ENCODE measurements at places on chromosomes 12 and 14.
A peak's percentile ranks its signal among the peaks of the same experiment; 100 is the strongest.

DNA sequence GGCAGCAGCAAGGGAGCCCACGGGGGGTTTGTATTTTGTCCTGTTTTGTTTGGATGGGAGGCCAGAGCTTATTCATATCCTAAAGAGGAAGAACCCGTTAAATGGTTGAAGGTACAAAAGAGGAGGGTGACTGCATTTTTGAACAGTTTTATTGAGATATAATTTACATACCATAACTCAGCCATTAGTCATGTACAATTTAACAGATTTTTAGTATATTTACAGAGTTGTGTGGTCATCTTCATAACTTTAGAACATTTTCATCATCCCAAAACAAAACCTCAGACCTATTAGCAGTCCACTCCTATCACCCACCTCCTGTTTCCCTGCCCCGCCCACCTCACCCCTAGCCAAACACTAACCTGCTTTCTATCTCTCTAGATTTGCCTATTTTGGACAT is 12.6 kb downstream of the NRDE2 start:
- DNase-seq: no peak

DNA sequence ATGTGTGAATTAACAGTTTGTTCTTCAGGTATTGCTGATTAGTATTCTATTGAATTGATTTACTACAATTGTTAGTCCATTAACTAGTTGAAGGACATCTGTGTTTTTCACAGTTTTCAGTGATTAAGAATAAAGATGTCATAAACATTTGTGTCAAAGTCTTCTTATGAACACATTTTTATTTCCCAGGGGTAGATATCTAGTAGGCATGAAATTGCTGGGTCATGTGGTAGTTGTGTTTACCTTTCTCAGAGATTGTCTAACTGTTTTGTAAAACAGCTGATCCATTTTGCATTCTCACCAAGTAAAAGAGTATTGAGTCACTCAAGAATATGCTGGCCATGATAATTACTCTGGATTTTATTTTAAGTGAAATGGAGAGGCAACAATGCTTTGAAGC is 1145.3 kb downstream of the FSCB start:
- no peak for DNase-seq

DNA sequence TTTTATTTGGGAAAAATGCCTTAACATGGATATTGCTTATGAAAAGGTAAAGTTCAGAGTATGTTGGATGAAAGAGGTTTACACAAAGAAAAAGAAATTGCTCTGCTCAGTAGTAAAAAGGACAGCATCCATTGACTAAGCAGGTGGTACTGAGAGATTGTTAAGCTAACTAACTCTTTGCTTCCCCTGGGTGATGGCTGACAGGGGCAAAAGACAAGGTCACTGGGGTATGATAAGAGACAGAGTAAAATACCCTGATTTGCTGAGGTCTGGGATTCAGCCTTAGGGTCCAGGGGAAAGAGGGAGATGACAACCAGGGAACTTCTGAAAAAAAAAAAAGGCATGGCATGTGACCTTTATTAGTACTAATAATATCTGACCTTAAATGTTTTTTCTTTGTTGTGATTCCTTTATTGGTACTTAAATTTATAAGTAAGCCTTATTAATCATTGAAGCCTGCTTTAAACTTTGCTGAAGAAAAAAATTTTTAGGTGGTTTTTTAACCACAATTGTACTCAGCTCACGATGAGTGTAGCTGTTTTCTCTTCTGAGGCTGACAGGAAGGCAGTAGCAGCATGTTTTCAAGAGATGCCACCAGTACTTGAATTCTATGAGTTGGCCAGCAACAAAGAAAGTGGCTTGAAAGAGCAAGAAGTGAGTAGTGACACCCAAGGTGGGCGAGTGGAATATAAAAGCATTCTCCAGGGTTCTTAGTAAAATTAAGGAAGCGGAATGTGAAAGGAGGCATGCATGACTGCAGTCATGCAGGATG is 43.7 kb upstream of the KITLG start:
- no peak for DNase-seq

DNA sequence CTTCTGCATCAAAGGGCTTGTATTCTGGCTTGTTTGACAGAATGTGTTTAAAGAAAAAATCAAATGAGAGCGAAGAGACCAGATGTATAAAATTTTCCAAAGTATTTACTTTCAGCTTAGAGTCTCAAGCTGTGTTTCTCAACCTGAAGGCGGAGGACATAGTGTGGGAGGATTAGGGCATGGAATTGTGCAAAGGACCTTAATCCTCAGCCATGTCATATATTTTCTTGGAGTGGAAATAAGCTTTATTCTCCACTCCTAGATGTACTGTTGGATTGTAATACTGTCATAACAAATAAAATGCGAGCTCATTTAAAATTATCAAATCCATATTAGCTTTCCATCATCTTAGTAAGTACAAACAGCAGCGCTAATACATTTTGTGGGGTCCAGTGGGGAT is 154.0 kb downstream of the PAH start:
- DNase-seq: no peak

DNA sequence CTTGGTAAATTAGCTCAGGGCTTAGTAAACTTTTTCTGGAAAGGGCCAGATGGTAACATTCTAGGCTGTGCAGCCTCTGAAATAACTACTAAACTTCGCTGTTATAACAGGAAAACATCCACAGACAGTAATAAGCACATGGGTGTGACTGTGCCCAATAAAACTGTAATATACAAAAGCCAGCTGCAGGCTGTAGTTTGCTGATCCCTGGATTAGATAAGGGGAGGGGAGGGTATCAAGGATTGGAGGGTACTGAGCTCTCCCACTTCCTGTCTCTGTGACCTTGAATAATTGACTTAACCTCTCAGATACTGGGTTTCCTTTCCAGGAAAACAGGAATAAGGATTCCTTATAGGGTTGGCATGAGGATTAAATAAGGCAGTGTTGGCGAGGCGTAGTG is 81.2 kb downstream of the CCDC60 start:
- DNase-seq: no peak

DNA sequence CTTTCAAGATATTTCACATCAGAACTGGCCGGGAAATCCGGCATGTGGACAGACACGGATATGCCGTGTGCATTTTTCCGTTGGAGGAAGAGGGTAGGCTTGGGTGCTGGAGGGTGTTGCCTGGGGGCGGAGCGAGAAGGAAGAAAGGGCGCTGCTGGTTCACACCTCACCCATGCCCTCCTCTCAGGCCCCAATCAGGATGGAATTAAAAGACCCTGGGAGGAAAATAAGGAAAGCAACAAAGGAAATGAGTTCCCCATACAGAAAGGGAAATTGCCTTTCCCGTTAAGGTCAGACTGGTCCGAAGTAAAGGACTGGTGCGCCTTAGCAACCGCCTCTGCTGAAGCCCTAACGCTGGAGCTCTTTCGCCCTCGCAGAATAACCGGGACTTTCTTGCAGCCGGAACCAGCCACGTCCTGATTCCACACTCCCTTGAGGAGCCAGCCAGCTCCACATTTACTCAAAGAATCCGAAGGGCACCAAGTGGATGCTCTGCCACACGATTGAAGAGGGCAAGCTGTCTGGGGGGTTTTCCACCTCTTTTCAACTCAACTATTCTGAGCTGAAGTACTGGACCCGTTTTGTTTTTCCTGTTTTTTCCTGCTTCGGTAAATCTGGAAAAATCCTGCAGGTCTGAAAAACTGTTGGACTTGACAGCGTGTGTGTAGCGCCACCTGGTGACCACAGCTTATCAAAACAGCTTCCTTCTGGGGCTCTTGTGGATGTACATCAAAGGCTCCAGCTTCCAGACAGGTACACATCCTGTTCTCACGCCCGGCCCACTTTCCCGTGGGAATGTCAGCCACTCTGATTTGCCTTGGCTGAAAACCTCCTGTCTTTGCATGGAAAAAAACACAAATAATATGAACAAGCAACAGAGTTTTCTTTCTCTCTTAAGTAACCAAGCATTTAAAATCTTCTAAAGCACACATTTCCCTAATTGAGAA is 37.6 kb upstream of the BCL2L14 start:
- DNase-seq: peak; percentile 56

- no peak for DNase-seq
Observed at GRCh38 chr14:102870994-102871831, 51.2 kb upstream of the AMN start.

GRCh38 chr12:31440586-31440985 is 114.6 kb upstream of the SINHCAF start:
- DNase-seq: peak; percentile 18

DNA sequence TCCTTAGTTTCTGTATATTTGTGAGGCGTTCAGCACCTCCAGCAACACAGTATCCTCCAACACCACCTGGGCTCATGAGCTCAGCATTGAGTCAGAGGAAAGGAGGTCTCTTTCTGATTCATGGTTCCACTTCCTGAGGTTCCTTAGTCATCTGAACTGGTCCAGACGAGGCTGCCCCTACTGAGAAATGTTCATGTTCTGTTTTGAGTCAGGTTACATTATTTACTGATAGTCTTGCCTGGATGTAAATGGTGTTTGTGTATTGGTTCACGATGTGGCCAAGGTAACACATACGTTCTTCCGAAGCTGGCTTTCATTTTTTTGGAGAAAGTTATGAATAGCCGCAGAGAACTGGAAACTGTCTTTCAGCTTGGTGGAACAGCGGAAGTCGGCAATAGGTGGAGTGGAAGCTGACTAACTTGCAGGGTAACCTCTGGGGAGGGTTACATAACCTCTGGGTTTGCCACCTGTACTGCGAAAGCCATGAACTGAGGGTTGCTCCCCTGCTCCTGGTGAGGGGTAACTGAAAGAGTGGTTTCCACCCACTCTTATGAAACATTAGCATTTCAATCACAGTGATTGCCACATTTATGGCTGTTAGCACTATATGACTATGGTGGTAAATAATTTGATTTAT is 42.2 kb upstream of the MANSC4 start:
- DNase-seq: peak; percentile 41

GRCh38 chr12:78951803-78952551 is 87.4 kb downstream of the SYT1 start:
- no peak for DNase-seq

DNA sequence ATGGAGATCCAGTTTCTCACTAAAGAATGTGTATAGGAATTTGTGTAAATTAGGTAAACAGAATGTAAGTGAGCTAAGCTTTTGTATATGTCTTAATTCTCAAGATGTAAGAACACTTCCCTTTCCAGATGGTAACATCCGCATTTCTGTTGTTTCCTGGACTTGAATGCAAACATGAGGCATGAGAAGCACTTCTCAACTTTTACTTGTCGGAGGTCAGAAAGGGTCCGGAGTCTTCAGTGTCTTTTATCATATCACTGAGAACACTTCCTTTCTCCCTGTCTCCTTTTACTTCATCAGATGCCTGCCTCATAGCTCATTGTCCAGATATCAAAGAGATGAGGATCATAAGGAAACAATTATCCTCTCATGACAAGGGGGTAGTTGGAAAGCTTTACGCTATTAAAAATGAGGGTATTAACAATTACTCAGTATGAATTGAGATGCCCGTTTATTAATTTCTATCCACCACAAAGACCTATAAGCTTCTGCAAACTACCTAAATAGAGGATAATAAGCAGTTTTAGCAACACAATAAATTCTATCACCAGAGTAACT is 214.1 kb upstream of the FLRT2 start:
- no peak for DNase-seq

- peak; percentile 56 for DNase-seq
Observed at GRCh38 chr14:24818058-24818822, 184.2 kb upstream of the GZMB start.

GRCh38 chr12:5391653-5392052 is 40.3 kb upstream of the NTF3 start:
- no peak for DNase-seq

- DNase-seq: no peak
Observed at GRCh38 chr12:50923361-50924130, 28.8 kb upstream of the HIGD1C start.

GRCh38 chr12:113054948-113055486 is 1.5 kb upstream of the DTX1 start:
- DNase-seq: no peak

DNA sequence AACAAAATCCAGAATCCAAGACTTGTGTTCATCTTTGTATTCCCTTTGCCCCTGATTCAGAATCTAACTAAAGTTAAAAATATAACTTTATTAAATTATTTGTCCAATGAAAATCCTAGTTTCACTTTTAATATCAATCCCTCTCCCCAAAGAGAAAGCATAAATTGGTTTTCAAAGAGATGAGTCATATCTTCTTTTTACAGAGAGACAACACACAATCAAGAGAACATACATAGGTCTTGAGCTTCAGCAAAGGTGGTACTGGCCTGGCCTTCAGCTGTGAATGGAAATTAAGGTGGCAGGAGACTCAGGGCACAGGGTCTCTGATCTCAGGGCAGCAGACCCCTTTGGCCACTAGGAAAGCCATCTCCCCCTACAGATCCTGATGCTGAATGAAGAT is 4.3 kb upstream of the ASCL1 start:
- no peak for DNase-seq

GRCh38 chr14:50577982-50578381 is 18.0 kb downstream of the ATL1 start:
- DNase-seq: no peak

DNA sequence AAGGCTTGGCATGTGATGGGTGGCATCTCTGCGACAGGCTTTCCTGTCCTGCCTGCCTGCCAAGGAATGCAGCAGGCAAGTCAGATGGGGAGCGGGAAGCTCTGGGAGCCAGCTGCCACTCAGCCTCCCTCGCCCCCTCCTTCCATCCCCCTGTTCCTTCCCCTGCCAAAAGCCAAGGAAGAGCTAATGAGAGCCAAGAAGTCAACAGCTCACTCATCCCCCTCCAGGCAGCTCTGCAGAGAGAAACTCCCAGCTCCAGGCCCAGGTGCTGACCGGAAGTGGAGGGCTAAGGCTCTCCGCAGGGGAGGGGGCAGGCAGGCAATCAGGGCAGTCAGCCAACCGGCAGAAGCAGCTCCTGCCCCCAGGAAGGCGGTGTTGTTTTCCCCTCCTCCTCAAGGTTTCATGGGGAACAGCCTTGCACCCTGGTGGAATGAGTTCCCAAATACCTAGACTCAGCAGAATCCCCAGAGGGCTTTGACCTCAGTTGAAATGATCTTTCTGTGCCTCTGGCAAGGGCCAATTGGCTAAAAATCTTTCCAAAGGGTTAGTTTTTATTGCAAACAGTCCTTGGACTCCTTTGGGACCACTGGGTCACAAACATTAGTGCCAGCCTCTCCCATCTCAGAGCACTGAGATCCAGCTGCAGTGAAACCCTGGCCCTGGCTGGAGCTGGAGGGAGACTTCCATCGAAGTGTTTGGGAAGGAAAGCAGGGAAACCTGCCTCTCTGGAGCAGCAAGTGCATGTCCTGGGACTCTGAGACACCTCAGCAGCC is 349.1 kb downstream of the DPF3 start:
- no peak for DNase-seq

DNA sequence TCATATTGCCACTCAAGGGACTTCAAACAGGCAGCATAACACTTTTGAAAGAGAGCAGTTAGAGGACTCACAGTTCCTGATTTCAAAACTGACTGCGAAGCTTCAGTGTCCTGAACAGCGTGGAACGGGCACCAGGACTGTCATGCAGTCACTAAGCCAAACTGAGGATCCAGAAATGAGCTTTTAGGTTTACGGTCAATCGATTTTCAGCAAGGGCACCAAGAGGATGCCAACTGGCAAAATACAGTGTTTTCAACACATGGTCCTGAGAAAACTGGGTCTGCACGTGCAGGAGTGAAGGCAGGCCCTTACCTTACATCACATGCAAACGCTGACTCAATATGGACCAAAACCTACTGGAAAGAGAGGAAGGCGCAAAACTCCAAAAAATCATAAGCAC is 15.6 kb downstream of the BRF1 start:
- no peak for DNase-seq

GRCh38 chr14:70651522-70651921 is 9.8 kb downstream of the TTC9 start:
- DNase-seq: no peak

GRCh38 chr12:82842480-82842879 is 155.8 kb downstream of the TMTC2 start:
- DNase-seq: no peak

All from epithelial cell of proximal tubule (primary cell).